ENCODE measurements at places on chromosomes 2 and 18.

- no peak for DNase-seq
Measured at GRCh38 chr2:236517251-236518031, 52.2 kb upstream of the ACKR3 start.

GRCh38 chr2:150425121-150425955 lies 62.1 kb downstream of the RND3 start:
- DNase-seq: no peak

- DNase-seq: no peak
Measured at GRCh38 chr2:205989271-205990071, 96.5 kb downstream of the INO80D start.

GRCh38 chr2:75688196-75688595 lies 22.5 kb downstream of the GCFC2 start:
- no peak for DNase-seq

GRCh38 chr2:134469516-134470115 lies 215.7 kb downstream of the MGAT5 start:
- DNase-seq: no peak

- no peak for DNase-seq
Measured at GRCh38 chr2:38500283-38500634, 102.5 kb downstream of the HNRNPLL start.

GRCh38 chr18:62452280-62452831 lies 70.5 kb upstream of the ZCCHC2 start:
- no peak for DNase-seq

DNA sequence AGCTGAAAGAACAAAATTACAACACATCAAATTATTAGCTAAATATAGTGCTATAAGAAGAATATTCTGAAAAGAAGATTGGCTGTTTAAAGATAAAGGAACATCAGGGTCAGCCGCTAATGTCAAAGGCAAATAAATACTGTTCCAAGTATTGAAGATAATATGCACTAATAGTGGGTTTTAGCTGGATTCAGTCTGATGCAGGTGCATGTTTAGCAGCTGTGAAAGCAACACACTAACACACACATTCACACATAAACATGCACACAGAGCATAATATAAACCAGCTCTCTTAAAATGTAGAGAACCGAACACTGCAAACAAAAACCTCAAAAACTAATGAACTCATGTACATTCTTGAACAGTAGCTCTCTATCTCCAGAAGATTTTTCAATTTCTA lies 634.6 kb downstream of the ERBB4 start:
- DNase-seq: no peak

- no peak for DNase-seq
Measured at GRCh38 chr2:145137211-145137610, 617.3 kb upstream of the ZEB2 start.

DNA sequence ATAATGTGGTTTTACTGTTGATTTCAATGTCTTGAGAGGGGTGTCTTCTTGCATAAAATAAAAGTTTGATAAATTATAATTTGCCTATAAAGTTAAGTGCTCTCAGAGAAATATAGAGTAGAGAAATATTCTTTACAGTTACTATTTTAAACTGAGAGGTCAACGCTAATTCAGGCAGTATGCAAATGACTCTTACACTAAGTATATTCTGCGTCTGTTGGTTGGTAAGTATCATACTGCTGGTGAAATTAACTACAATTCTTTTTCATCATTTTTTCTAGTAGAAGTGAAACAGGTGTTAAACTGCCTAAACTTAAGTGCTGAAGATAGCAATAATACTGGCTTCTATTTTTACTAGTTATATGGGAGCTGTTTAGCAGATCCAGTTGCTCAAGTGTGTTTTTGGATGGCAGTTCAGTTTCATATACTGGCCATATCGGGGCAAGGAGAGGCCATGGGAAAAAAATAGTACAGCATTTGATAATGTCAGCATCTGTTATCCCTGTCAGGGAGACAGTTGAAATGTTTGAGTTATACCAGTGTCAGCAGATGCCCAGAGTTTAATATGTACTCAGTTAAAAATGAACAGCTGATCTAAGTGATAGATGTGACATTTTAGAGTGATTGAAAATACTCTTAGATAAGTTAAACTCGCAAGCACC lies 86.2 kb downstream of the MIB1 start:
- DNase-seq: no peak

- no peak for DNase-seq
Measured at GRCh38 chr2:165561516-165561915, 92.0 kb downstream of the CSRNP3 start.

DNA sequence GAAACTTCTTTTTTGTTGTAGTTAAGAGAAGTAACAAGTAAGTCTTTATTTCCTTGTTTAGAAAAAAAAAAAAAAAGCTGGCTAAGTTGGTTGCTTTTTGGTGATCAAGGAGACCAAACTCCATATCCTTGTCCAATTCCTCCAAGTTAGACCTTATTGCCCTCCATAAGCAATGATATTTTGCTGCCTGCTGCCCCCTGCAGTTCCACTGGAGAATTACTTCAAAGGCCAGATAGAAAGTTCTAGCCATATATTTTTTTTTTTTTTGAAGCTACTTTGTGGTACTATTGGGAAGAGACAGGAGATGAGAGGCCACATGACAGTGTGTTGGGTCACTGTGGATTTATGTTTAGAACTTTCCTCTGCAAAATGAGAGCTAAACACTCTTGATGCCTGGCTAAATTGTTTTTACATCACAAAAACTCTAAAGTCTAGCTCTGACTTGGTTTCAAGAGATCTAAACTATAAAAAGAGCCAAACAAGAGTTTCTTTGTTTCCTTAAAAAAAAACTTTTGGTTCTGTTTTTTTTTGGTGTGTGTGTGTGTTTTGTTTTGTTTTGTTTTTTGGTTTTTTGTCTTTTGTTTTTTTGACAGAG lies 80.7 kb upstream of the RASGRP3 start:
- no peak for DNase-seq

DNA sequence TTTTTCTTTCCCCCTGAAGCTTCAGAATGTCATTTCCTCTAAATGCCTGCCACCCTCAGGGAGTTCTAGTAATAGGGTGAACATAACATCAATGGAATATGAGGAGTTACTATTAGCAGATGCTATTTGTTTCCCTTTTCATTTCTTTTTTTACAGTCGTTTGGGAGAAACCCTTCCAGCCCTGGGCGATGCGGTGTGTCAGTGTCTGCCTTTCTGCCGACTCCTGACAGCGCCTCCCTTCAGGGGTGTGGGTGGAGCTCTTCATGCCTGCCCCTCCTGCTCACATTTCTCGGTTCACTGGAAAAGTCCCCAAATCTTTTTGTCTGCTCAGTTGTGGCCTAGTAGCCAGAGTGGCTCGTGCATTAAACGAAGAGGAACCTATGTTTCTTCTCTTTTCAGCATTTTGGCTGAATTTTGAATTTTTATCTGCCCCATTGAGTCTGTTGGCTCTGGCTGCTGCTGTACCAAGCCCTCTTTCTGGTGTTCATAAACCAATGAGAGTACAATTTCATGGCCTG lies 72.3 kb downstream of the FMNL2 start:
- no peak for DNase-seq

DNA sequence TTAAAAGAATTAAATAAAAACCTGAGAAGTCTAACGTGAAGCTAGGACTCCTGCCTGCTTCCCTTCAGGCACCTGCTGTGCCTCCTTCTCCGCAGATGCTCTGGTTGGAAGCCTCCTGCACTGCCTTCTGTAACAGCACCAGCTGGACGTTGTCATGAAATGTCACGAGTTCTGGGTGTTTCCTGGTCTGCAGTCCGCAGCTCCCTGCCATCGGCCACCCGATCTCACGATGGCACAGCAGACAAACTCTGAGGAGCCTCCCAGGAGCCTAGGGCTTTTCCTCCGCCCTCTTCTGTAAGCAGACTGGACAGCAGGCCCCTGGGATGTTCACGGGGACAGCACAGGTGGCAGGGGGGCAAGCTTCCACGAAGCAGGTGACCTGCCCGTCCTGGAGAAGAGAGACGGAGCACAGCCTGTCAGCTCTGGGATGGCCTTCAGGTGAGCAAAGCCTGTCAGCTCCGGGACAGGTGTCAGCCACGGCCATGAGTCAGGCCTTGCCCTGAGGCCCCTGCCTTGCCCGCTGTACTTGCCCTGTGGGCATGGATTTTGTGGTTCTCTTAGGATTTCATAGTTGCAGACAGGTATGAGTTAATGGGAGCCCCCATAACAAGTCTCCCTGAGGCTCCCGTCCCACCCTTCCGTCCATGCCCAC lies 110.3 kb downstream of the PXDN start:
- DNase-seq: no peak

GRCh38 chr18:12744103-12744502 lies 41.3 kb downstream of the PSMG2 start:
- DNase-seq: no peak

GRCh38 chr2:178295115-178295514 lies 100.8 kb downstream of the OSBPL6 start:
- DNase-seq: no peak

GRCh38 chr2:132588576-132588975 lies 81.4 kb downstream of the LYPD1 start:
- no peak for DNase-seq

DNA sequence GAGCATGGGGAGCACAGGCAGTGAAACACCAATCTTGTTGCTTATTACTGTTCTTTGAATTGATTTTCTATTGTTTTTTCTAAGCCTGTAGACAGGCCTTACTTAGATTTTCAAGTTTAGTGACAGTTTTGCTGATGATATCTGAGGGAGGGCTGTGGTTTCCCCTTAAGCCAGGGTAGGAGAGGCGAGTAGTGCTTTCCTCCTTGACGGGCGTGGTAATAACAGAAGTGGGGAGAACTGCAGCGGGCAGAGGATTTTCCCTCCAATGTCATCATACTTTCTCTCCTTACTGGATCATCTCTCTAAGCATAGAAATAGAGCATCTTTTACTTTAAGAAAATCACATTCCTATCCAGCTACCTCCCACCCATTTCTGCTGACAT lies 314.4 kb downstream of the ALK start:
- DNase-seq: no peak

- no peak for DNase-seq
Measured at GRCh38 chr2:215027779-215028178, 110.6 kb downstream of the ABCA12 start.

DNA sequence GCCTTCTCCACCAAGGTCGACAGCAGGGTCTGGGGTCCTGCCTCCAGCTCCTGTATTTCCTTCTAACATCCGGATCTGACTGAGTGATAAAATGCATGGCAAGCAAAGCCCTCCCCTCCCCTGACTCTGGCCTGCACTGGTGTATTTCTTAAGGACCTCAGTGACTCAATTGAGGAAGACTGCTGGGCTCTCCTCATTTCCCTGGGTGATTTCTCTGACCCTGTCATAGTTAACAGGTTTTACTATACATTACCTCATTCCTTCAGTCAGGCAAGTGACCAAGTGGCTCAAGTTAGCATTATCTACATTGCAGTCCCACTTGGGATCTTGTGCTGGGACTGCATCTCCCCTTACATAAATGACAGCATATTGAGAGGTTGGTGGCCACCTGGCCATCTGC lies 38.8 kb upstream of the CCBE1 start:
- DNase-seq: no peak

DNA sequence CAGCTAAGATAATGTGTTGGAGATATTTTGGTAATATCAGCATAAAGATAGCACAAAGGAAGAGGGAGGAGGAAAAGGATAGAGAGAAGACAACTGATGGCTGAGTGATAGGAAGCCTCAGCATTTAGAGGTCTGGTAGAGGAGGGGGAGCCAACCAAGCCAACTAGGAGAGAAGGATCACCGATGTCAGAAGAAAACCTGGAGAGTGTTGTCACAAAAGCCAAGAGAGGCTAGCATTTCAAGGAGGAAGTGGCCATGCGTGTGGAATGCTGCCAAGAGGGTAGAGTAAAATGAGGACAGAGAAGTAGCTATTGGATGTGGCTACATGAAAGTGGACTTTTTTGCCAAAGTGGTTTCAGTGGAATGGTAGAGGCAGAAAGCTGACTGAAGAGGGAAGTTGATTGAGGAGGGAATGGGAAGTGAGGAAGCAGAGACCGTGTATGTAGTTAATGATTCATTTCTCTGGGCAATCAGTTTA lies 34.3 kb downstream of the LCLAT1 start:
- DNase-seq: no peak

DNA sequence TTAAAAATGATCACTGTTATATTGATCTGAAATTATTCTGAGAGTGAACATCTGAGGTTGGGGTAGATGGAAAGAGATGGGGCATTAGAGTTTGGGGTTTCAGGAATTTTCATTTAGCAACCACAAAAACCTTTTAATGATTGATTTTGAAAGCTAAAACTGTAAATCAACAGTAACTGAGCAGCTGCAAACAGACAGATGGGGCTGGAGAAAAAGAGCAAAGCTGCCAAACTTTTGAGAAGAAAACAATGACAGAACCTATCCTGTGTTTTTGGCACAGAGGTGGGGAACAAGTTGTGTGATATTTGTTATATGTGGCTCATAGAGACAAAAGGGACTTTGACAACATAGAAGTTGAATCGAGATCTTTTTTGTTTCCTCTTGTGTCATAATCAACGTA lies 415.8 kb upstream of the DSEL start:
- no peak for DNase-seq

GRCh38 chr2:138670734-138671133 lies 109.5 kb downstream of the NXPH2 start:
- no peak for DNase-seq

GRCh38 chr2:171531291-171531690 lies 9.0 kb downstream of the CYBRD1 start:
- no peak for DNase-seq

DNA sequence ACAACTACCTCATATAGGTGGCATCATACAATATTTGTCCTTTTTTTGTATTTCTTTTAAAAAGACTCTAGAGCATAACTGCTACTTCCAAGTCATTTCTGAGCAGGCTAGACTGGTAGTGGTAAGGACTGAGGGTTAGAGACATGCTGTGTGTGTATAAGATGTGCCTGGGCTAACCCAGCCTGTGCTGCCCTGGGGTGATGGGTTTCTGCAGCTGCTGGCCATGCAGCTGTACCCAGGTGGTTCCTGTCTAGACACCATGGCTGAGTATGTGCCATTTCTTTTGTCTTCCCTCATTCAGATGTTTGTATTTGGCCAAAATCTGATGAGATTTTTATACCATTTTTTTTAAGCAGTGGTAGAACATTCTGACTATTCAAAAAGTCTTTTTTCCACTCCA lies 40.0 kb downstream of the MERTK start:
- no peak for DNase-seq

- DNase-seq: peak; percentile 52
Measured at GRCh38 chr18:57561728-57562423, 24.6 kb downstream of the FECH start.

DNA sequence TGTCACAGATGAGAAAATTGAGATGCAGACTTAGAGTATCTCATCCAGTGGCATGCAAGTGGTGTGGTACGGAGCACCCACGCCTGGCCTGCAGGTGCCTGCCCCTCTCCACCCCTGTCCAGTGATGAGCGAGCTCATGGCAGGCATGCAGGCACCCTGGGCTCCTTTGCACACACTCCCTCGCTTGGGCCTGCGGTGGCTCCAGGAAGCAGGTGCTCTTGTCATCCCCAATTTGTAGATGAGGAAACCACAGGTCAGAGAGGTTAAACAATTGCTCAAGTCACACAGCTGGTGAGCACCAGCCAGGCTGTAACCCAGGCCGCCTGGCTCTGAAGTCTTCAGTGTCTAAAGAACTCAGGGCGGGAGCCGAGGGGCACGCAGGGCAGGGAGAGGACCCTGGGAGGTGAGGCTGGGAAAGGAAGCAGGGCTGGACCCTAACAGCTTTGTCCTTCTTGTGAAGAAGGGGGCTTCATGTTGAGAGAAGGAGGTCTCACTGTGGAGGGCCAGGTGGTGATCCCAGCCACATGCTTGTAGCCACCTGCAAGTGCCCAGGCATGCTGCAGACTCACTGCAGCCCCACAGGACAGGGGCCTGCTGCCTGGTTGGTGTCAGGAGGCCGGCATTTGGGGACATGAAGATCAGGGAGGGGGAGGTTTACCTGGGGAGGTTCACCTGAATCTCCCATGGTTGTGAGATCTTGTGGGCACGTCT lies 166.2 kb downstream of the SH3RF3 start:
- no peak for DNase-seq

GRCh38 chr18:14941792-14942191 lies 193.8 kb downstream of the ANKRD30B start:
- DNase-seq: no peak
